ENCODE measurements at places on chromosomes 2 and 18. TPM values are rescaled to one million over a fixed set of nuclear protein-coding genes. Genes with fewer than 3 reads are reported as not detected.

Gene ANKRD30BL
- polyA plus RNA-seq, result not detected

Gene KCNS3
- not detected for polyA plus RNA-seq

Gene BCL2
- polyA plus RNA-seq, result 24.3 TPM

Gene TBR1
- not detected for polyA plus RNA-seq

Gene PTPN4
- polyA plus RNA-seq, result 93.0 TPM

Gene SNORC
- polyA plus RNA-seq, result not detected

Gene FBXO36
- 0.32 TPM for polyA plus RNA-seq

Gene TLX2
- not detected for polyA plus RNA-seq

Gene DSG4
- not detected for polyA plus RNA-seq

Gene KIF3C
- polyA plus RNA-seq, result 0.63 TPM

Gene COL5A2
- polyA plus RNA-seq, result 0.10 TPM

Gene TMEM37
- polyA plus RNA-seq, result not detected

Gene BCS1L
- polyA plus RNA-seq, result 15.8 TPM

Gene DNAH6
- 0.74 TPM for polyA plus RNA-seq

Gene CYP27A1
- 0.53 TPM for polyA plus RNA-seq

Gene CABYR
- polyA plus RNA-seq, result 0.28 TPM

Gene NDUFAF7
- polyA plus RNA-seq, result 5.7 TPM

Gene MRPS9
- polyA plus RNA-seq, result 32.6 TPM

Gene ALPI
- not detected for polyA plus RNA-seq

Gene DYSF
- polyA plus RNA-seq, result 3.2 TPM
